Activated T-cell treated with anti-CD3 and anti-CD28 coated beads for 48 hours (primary cell): ENCODE measurements at places on chromosomes 6 and 20.
A peak's percentile ranks its signal among the peaks of the same experiment; 100 is the strongest.

- no peak for DNase-seq
These were observed 17.9 kb downstream of the GNAS start for GRCh38 chr20:58870293-58871014.

DNA sequence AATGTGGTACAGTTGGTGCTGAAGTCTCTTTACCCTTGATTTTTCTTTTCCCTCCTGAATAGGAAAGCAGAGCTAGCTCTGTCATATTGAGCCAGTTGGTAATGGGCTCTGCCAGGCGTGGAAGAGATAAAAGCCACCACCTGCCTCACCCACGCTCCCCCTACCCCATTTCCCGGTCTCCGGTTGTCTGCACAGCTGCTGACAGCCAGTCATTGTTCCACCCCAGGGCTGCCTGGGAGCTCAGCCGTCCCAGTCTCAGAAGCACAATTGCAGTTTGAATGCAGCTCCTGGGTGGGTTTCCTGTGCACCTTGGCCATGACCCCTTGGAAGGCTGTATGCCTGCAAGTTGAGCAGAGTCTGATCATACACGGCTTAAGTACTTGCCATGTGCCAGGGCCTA, 675.2 kb upstream of the FLRT3 start:
- DNase-seq, result no peak

GRCh38 chr20:47305667-47306066, 50.8 kb downstream of the ZMYND8 start:
- DNase-seq, result no peak

DNA sequence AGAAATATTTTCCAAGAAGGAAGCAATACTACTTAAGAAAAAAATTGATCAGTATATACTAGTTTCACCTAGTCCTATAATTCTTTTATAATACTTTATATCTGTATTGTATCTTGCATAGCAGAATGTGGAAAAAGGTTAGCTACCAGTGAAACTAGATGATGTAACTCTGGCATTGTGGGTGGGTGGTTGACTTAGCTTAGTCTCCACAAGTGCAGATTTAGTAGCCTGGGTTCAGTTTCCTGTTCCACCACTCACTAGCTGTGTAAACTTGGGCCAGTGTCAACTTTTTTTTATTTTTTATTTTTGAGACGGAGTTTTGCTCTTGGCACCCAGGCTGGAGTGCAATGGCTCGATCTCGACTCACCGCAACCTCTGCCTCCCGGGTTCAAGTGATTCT, 2.0 kb downstream of the MUC21 start:
- no peak for DNase-seq

GRCh38 chr6:33632558-33633039, 11.5 kb downstream of the ITPR3 start:
- DNase-seq, result peak; percentile 51

DNA sequence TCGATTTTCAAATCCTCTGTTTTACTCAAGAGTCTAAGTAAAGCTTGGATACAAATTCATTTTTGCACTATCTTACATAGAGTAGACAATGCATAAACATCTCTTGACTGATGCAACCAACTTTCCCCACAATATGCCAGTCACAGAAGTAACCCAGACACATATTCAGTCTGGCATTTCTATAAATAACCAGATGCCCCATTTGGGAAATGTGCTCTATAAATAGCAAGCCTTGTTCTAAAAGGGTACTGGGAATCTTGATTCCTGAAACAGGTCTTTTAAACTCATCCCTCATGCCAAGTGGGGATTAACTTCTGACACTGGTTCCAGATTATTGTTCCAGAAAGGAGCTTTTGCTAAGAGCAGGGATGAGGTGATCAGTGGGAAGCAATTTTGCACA, 411.7 kb downstream of the EPM2A start:
- no peak for DNase-seq

DNA sequence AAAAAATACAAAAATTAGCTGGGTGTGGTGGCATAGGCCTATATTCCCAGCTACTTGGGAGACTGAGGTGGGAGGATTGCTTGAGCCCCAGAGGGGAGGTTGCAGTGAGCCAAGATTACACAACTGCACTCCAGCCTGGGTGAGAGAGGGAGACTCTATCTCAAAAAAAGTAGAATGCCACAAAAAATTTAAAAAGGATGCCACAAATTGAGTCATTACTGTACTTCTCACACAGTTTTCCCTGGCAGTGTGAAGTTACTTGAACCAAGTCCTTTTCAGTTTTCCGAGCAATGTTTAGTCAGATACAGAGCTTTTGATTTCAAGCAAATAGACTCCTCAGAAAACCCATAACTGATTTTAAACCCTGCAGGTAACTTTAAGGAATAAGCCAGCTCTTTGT, 53.3 kb downstream of the TNFRSF21 start:
- no peak for DNase-seq

DNA sequence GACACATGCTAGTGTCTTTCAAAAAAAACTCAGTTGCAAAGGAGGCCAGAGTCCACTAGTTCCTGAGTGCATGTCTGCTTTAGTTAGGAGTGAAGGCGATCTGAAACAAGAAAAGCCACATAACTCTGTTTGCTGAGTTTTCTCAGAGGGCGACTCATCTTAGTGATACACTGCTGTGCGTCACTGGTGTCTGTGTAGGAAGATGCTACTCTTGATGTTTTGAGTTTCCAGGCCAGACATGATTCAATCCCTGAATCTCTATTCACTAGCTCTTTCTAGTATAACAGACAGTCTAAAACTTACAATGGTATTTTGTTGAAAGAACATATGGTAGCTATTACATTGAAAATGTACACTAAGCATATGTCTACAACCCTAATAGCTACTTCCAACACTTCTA, 60.9 kb downstream of the GFRAL start:
- DNase-seq, result no peak

GRCh38 chr6:31651602-31652191, 764 bp downstream of the BAG6 start:
- no peak for DNase-seq

DNA sequence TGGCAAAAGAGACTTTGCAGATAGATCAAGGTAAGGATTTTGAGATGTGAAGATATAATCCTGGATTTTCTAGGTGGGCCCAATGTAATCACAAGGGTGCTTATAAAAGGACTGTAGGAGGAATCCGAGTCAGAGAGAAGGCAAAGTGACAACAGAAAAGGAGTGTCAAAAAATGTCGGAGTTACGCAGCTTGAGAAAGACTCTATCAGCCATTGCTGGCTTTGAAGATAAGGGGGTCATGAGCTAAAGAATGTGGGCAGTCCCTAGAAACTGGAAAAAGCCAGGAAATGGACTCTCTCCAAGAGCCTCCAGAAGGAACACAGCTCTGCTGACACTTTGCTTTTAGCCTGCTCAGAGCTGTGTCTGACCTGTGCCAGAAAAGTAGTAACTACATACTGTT, 8.7 kb upstream of the RWDD1 start:
- DNase-seq, result no peak

GRCh38 chr6:33592595-33593413, 12.7 kb upstream of the BAK1 start:
- peak; percentile 31 for DNase-seq

DNA sequence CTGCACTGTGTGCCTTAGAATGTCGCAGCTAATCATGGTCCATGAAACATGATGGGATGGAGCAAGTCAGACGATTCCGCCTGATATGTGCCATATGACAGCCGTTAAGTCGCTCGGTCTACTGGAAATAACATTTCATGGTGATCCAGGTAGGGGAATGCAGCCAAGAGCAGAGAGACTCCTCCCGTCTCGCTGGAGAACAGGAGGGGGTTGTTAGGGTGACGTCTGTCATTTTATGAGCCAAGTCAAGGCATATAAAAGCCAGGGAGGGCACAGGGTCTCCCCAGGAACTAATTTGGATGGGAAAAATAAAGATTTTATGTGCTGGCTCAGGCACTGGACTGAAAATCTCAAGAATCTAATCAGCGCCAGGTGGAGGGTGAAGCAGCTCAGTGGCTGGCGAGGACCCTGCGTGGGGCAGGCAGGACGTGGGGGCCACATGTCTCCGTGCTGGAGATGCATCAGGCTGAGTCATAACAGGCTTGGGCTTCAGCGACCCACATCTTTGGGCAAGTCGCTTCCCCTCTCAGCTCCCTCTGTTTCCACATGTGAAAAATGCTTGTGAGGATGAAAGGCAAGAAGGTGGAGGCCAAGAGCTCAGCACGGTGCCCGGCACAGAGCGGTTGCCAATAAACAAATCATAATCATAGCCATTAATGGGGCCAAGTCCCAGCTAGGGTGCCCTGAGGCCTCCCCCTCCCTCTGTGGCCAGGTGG, 234.6 kb downstream of the ANKRD60 start:
- no peak for DNase-seq

DNA sequence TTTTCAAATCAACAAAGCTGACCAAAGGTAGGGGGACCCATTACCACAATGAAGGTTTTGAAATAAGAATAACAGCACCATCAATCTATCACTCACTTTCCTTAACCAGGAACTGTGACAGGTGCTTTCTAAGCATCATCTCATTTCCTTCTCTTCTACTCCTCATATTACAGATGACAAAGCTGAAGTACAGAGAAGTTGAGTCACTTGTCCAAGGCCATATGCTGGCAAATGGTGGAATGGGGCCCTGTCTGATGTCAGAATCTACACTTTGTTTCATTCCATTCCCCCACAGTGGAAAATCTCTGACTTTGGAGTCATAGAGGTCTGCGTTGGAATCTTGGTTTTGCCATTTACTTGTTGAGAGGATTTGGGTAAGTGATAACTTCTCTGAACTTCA, 222.5 kb upstream of the LRFN2 start:
- DNase-seq, result no peak

GRCh38 chr6:105794870-105795269, 291.3 kb upstream of the PRDM1 start:
- DNase-seq, result no peak

- no peak for DNase-seq
These were observed 110.0 kb downstream of the GPX5 start for GRCh38 chr6:28635547-28636158.

DNA sequence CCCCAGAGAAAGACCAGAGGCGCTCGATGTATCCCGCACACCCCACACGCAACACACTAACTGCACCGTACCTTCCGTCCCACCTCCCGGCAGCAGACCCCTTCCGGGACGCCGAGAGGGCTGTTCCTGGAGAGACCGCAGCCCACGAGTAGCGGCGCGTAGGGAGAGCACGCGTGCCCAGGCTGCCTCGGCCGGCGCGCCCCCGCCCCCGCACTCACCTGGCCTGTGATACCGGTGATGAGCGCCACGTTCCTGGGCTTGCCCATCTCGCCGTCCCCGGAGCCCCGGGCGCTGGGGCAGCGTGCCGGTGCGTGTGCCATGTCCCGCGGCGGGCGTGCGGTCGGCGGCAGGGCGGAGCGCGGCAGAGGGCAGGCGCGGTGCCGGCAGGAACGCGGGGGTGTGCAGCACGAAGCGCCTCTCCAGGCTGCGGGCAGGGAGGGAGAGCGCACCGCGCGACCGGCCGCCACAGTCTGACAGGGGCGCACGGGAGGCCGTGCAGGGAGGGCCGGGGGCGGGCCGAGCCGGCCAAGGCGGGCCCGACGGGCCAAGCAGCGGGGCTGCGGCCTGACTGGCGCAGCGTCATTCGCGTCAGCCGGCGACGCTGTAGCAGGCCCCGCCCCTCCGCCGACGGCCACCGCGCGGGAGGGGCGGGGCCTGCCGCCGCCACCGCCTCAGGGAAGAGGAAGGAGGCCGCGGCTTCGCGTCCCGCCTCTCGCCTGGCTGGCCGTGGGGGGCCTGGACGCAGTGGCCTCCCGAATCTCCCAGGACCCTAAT, at the start of gene GMDS:
TSS of gene GMDS (minus strand) at position 503 of the 774 bp plus-strand sequence.
- DNase-seq, result peak; percentile 84

DNA sequence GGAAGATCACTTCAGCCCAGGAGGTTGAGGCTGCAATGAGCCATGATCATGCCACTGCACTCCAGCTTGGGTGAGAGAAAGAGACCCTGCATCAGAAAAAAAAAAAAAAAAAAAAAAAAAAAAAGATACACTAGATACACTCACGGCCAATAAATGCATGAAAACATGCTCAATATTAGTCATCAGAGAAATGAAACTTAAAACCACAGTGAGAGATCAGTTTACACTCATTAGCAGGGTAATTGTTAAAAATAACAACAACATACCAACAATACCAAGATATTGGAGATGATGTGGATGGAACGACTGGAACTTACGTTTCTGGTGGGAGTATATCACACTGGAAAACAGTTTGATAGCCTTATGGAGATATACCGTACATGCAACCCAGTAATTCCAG, 29.9 kb downstream of the HS3ST5 start:
- DNase-seq, result no peak

DNA sequence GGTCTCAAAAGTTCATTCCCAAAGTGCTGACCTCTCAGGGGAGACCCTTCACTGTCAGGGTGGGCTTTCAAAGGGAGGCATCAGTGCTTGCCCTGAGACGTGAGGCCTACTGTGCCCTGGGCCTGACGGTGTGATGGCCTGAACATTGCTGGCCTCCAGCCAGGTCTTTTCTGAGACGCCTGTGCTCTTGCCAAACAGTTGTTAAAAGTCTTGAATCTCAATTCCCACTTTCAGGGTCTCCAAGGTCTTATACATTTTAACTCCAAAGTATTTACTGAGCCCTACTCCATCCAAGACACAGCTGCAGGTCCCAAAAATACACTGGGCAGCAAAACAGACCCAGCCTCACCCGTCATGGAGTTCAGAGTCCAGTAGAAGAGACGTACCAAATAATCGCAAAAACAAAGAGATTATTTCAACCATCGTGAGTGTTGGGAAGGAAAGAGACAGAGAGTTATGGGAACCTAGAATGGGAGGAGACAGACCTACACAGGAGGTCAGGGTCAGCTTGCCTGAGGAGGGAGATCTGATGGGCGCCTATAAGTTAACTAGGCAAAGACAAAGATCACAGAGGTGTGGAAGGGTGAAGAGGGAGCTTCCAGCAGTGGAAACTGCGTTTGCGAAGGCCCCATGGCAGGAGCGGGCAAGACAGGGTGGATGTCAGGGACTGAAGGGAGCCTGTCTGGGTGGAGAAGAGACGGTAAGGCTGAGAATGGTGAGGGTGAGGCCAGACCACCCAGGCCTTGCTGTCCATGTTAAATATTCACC, 446.3 kb downstream of the PREX1 start:
- DNase-seq, result no peak

DNA sequence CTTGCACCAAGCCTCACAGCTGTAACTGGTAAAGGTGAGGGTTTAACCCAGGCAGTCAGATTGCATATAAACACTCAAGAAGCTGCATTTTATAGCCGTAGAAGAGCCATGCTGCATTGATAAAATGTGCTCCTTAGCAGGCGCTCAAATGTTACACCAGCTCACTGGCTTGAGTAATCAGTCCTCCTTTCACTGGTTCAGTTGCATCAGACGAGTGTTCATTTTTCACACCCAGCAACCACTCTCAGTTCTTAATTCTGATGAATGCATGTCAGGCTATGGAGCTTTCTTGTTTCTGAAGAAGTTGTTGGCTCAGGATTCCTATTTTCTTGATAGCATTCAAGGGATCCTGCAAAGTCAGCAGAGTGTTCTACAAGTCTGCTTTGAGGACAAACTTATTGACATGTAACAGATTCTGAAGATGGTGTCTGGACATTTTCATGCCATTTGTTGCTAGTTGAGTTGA, 198.3 kb downstream of the PLCB1 start:
- no peak for DNase-seq

DNA sequence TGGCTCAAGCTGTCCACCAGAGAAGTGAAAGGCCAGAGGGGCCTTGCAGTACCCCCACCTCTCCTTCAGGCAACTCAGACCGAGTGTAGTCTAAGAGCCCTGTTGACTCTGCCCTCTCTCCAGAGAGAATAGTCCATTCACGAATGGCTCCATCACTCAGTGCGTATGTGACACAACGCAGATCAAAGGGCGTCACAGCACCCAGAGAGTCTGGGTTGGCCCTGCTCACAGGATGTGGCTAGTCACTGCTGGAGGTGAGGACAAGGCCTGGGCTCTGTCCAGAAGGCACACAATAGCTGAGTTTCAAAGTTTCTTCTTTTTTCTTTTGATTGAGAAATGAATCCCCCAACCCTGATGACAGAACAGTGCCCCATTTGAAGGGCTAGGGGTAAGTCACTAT, 74.1 kb downstream of the TRMT11 start:
- no peak for DNase-seq
